ENCODE measurements at places on chromosomes 3 and 15. TPM values are rescaled to one million over a fixed set of nuclear protein-coding genes. Genes with fewer than 3 reads are reported as not detected.

EHHADH gene
- total RNA-seq: 4.6 TPM

DZIP1L gene
- total RNA-seq: 10.3 TPM

TM4SF4 gene
- not detected for total RNA-seq

THPO gene
- 0.83 TPM for total RNA-seq

- DNase-seq: no peak
These were observed 110.7 kb downstream of the LRRC49 start for GRCh38 chr15:71003319-71003718.

DNA sequence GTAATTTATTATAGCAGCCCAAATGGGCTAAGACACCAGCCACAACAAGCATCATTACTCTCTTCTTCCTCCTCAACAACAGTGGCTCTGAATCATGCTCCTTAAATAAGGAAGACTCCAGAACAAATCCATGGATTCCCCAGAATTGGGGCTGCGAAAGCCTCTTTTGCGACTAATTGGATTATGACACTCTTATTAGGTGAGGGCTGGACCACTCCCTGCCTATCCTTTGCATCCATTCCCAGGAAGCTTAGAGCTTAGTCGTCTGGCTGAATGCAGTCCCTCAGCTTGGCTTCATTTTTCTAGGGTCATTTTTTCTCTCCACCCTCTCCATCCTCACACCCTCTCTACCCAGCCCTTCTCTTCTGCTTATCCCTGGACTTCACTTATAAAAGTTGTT, 227.7 kb downstream of the ZNF621 start:
- DNase-seq: no peak

- no peak for DNase-seq
These were observed 9.8 kb upstream of the BMF start for GRCh38 chr15:40118473-40118872.

DNA sequence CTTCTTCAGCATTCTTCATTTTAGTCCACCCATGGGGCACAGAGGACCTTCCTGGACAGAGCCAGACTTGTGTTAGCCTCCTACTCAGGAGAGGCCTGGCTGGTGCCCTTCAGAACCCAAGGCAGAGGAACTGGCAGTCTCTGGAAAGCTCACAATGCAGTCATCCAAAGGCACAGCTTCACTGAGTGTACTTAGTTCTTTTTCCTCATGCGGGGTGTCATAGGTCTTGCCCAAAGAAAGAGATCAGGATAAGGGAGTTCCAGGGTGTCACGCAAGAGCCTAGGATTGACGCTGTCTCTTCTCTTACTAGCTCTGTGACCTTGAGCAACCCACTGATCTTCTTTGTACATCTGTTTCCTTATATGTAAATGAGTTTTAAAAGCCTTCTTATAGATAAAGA, 58.7 kb downstream of the CD200 start:
- no peak for DNase-seq
